ENCODE measurements at places on chromosomes 3 and 15.

DNA sequence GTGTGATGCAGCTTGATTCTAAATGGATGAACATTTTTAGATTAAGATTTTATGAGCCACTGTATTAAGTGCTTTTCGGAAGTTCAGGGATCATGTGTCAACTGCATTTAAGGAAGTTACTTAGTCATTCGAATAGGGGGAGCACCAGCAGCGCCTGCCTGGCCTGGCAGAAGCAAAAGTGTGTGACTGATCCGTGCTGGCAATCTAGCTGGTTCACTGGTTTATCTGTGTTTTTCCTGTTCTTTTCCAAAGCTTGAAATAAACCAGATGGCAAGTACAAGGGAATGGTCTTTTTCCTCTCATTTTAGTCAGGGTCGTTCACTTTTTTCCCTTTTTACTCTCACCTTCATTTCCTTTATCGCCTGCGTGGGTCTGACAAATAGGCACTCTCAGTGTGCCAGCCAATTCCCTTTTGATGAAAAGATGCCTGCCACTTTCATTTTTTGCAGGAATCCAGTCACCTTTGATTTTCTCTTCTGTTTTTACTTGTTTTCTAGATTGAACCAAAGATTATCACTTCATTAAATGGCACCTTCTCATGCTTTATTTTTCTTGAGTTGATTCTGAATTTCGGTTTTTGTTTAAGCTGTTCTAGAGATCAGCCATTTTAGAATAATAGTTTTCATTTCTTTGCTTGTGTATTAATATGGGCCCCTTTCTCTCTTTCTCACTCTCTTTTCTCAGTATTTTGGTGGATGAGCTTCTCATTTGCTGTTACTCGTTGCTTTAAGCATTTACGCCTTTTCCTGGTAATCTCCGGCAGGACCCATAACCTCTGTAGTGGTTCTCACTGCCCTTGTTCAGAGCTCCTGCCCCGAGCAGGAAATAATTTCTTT is 2.8 kb downstream of the ABHD2 start:
- DNase-seq: peak; percentile 14

DNA sequence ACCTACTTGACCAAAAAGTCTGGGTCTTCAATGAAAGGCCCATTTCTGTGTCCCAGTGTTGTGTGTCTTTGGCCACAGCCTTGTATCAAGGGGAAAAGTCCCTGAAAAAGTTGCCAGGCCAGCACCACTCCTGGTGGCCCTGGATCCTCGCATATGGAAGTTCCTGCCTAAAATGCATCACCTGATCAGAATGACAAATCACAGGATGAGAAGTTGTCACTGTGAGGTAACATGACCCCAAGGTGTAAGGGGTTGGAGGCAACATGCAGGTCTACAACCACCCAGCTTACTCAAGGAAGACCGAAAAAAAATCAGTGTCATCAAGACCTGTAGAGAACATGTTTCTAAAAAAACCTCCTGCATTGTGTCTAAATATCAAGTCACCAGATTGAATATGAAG is 25.6 kb downstream of the PARP15 start:
- DNase-seq: no peak

DNA sequence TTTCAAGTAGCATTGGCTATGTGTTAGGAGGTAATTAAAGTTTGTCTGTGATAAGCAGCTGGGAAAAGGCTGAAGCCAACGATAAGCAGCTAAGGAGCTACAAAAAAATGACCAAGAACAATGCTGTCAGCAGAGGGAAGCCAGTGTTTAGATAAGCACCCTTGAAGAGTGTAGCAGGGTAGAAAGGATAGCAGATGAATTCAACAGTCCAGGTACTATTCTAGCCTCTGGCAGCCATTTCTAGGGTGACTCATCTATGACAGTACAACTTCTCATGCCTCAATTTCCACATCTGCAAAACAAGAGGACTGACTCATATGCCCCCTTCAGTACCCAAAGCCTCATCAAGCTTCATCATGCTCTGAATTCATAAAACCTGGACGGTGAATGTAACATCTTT is 617.6 kb upstream of the UBE2E2 start:
- DNase-seq: no peak

GRCh38 chr15:52113708-52114107 is 1.1 kb upstream of the BCL2L10 start:
- no peak for DNase-seq

- peak; percentile 73 for DNase-seq
Observed at GRCh38 chr3:158794936-158795518, 6.8 kb upstream of the MFSD1 start.

GRCh38 chr3:38368238-38368637 is 21.7 kb downstream of the XYLB start:
- DNase-seq: no peak

DNA sequence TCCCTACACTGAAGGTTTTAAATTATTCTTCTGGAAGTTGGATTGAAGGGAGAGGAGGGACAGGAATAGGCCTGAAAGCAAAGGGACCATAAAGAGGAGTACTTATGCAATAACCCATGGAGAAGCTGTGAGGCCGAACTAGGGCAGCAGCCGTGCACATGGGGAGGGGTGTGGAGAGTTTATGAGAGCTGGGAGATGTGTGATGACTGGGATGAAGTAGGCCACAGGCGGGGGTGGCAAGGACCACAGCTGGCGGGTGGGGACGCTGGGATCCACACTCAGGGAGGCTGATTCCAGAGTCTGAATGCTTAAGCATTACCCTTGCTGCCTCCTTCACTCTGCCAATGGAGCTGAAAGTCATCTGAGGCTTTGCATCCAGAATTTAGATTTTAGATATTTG is 123.8 kb downstream of the ARNT2 start:
- DNase-seq: no peak

Data from trophoblast cell (in vitro differentiated cells and primary cell).